ENCODE measurements at places on chromosomes 12 and 14. TPM values are rescaled to one million over a fixed set of nuclear protein-coding genes. Genes with fewer than 3 reads are reported as not detected.

DNA sequence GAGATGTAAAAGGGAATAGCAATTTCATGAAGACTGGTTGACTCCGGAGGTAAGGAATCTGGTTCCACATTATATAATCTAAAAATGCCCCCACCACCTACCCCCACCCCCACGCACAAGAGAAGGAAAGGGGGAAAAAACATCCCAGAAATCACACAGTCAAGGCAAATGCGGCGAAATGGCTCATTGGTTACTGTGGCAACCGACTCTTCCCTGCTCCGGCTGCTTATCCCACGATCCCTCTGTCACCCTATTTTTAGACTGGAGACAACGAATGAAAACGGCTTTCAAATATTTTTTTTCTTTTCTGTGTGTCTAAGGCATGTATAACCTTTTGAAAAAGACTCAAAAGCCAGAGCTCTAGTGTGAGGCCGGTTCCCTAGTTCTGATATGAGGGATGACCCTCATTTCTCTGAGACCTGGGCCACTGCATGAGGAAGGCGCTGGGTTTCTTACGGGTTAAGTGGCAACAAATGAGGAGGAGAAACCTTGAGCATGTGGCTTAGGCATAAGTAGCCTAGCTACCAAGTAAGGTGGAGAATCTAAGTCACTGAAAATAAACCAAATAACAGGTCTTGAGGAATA lies 148.3 kb upstream of the GRIN2B start:
- DNase-seq: no peak

DNA sequence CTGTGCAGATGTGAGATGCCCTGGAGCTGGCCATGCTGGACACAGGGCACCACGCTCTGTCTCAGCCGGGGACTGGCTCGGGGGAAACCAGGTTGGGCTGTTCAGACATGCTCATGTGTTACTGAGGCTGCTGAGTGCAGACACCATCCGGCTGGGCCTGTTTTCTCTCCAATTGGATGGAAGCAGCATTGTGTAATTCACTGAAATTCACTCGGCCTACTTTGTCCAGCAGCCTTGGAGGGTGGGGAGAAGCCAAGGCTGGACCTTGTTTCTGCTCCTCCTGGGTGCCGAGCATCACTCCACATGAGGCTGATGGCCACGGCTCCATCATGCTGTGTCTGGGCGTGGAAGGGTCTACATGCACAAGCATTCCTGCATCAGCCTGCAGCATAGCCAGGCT lies 130.7 kb downstream of the SMOC1 start:
- DNase-seq: no peak

- no peak for DNase-seq
These were observed 161.1 kb downstream of the PIWIL1 start for GRCh38 chr12:130498589-130499385.

DNA sequence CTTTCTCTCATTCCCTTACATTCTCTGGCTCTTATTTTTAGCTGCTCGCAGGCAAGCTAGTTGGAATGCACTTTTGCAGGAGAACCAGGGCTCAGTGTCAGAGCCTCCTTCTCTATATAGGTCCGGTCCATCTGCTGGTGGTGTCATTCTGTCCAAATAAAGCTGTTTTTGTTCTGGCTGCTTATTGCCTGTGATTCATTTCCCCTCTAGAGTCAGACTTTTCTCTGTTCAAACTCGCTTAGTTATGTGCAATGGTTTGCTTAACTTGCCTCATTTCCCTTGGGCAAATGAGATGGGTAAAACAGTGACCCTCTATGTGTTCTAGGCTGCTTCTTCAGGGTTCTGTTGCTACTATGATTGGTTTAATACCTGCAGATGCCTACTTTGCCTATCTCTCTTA lies 2.9 kb downstream of the SMARCD1 start:
- DNase-seq: no peak

GRCh38 chr12:68497702-68498101 lies 113.0 kb upstream of the RAP1B start:
- DNase-seq: peak; percentile 75

DNA sequence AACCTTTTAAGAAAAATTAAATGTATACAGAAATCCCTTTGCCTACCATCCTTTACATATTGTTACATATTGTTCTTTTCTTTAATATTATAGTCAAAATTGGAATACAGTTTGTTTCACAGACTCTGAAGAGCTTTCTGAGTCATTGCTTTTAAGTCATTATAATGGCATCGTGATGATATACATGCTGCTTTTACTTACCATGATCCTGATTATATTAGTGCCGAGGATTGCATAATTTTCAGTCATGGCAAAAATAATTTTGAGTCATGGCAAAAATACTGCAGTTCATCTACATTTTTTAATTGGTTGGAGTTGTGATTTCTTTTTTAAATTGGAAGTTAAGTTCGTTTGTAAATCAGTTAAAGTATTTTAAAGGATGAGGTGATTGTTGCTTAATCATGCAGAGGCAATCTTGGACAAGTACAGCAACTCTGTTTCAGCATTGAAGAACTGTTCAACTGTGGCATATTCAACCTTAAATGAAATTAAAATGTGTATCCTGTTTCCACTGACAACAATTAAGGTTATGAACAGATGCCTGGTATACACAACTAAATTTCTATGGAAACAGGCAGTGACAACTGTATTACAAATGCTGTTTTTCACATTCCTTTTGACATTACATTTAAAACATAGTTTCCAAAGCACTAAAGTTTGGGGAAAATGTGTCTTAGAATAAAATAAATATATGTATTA lies 142.3 kb downstream of the PCNX1 start:
- DNase-seq: no peak

DNA sequence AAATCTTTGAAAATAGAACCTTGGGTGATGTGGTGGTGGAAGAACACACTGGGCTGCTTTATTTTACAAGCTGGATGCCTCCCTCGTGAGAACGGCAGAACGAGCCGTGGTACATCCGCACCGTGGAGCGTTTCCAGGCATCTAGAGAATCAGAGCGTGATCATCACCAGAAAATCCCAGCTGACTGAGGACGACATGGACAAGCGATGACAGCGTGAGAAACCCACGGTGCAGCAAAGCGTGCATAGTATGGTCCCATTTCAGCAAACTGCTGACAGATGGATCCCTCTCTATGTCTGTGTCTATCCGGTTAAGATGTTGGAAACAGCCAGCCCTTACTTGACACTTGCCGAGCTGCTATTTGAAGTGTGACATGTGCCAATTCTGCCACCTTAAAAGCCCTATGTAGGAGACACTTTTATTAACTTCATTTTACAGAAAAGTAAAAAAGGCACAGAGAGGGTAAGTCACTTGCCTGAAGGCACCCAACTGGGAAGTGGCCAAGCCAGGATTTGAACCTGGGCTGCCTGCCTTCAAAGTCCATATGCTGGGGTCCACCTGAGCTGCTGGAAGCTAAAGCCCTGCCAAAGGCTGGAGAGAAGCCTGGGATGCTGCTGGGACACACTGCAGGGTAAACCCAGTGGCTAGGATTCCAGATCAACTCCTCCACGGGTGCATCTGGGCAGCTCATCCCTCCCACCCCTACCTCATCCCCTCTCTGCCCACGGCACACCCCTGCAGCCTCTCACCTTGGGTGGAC lies 14.9 kb downstream of the SCARB1 start:
- no peak for DNase-seq

DNA sequence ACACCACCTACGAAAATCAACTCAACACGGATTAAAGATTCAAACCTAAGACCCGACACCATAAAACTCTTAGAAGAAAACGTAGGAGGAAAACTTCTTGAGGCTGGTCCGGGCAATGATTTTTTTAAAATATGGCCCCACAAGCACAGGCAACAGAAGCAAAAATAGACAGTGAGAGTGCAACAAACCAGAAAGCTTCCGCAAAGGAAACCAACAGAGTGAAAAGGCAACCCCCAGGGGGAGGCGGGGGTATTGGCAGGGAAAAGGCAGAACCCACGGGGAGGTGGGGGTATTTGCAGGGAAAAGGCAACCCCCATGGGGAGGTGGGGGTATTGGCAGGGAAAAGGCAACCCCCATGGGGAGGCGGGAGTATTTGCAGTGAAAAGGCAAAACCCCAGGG lies 20.5 kb upstream of the FBRSL1 start:
- no peak for DNase-seq

- no peak for DNase-seq
These were observed 7.3 kb upstream of the TRPV4 start for GRCh38 chr12:109840305-109841074.

- DNase-seq: no peak
These were observed 1063.1 kb downstream of the BCL11B start for GRCh38 chr14:98208943-98209342.

GRCh38 chr14:59600211-59600945 lies 23.8 kb upstream of the CCDC175 start:
- no peak for DNase-seq

GRCh38 chr12:92729773-92730305 lies 27.1 kb downstream of the PLEKHG7 start:
- DNase-seq: no peak

GRCh38 chr12:79141776-79142175 lies 277.2 kb downstream of the SYT1 start:
- no peak for DNase-seq

- DNase-seq: no peak
These were observed 30.2 kb upstream of the CIPC start for GRCh38 chr14:77067632-77068516.

DNA sequence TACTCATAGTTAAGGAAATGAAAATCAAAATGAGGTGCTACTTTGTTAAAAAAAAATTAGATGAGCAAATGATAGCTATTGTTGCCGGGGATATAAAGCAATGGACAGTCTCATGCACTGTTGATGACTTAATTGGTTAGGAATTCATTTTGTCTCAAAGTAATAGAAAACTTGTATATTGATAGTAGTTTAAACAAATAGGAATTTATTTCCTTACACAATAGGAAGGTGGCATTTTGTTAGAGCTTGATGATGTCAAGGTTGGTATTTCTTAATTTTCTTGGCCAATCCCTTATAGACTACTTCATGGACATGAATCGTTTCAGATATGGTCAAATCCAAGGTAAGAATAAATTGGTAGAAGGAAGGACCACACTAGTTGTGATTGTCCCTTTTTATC lies 7.8 kb downstream of the PRPF39 start:
- no peak for DNase-seq

- DNase-seq: no peak
These were observed 31.9 kb downstream of the MMAB start for GRCh38 chr12:109541413-109541726.

GRCh38 chr14:87797001-87797400 lies 196.0 kb downstream of the GALC start:
- no peak for DNase-seq

- peak; percentile 15 for DNase-seq
These were observed 25.0 kb downstream of the OTUB2 start for GRCh38 chr14:94051115-94051514.

Gene CLEC7A
- total RNA-seq: not detected

Gene SETD3
- 44.3 TPM for total RNA-seq

Gene KITLG
- 48.8 TPM for total RNA-seq

Gene CLMN
- 9.6 TPM for total RNA-seq

Gene OTOGL
- total RNA-seq: not detected

Gene SMCO2
- total RNA-seq: not detected

Gene E2F7
- total RNA-seq: 20.5 TPM

Gene SVOP
- not detected for total RNA-seq

Gene LRRC10
- total RNA-seq: not detected

Gene RAD9B
- total RNA-seq: not detected

Gene PRB2
- total RNA-seq: not detected

Gene CISTR
- not detected for total RNA-seq
